ENCODE measurements at places on chromosomes 2 and 18.

DNA sequence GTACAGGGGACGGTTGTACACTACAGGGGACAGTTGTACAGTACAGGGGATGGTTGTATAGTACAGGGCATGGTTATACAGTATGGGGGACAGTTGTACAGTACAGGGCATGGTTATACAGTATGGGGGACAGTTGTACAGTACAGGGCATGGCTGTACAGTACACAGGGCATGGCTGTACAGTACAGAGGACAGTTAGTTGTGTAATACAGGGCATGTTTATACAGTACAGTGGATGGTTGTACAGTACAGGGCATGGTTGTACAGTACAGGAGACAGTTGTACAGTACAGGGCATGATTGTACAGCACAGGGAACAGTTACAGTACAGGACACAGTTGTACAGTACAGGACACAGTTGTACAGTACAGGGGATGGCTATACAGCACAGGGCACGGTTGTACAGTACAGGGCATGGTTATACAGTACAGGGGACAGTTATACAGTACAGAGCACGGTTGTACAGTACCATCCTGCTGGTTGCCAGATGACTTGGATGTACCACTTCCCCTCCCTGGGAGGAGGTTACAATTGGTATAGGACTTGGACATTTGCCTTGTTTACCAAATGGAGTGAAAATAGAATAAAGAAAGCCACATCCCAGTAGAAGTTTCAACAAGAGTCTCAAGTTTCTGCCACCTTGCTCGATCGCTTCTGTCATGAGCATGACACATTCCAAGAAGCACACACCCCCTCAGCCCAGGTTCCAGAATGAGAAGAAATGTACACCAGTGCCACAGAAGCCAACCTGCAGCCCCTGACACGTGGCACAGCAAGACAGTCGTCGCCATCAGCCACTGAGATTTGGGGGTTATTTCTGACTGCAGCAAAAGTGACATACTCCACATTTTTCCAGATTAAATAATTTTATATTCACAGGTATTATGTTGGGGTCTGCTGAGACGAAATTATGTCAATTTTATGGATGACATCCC lies 16.0 kb downstream of the CYRIA start:
- no peak for DNase-seq

DNA sequence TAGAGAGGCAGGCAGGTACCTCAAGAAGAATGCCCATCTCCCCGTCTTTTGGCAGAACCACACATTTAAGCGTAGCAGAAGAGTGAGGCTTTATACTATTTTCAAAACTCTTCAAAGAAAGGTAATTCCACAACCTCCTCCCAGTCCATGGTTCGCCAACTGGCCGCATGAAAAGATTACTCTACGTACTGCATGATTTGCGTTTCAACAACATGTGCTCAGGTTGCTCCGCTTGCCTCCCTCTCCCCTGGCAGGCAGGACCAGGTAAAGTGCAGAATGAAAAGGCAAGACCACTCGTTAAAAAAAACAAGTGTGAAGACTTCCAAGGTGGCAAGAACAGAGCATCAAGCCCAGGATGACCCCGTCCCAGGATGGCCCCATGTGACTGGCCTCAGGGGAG lies 143.7 kb downstream of the SP3 start:
- DNase-seq: no peak

DNA sequence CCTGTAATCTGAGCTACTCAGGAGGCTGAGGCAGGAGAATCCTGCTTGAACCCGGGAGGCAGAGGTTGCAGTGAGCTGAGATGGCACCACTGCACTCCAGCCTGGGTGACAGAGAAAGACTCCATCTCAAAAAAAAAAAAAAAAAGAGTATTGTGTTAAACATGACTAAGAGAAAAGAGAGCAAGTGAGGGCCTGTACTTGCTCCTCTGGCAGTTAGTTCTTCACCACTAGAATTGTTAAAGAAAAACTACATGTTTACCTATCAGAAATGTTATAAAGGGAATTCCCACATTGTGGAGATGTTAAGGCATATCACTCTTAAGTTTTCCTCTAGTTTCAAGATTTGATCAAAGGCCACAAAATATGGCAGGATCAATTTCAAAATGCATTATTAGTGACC lies 75.4 kb upstream of the LRATD1 start:
- DNase-seq: no peak

GRCh38 chr2:231312066-231312465 lies 83.4 kb upstream of the B3GNT7 start:
- DNase-seq: no peak

GRCh38 chr2:237392186-237392585 lies 21.8 kb downstream of the COL6A3 start:
- no peak for DNase-seq

DNA sequence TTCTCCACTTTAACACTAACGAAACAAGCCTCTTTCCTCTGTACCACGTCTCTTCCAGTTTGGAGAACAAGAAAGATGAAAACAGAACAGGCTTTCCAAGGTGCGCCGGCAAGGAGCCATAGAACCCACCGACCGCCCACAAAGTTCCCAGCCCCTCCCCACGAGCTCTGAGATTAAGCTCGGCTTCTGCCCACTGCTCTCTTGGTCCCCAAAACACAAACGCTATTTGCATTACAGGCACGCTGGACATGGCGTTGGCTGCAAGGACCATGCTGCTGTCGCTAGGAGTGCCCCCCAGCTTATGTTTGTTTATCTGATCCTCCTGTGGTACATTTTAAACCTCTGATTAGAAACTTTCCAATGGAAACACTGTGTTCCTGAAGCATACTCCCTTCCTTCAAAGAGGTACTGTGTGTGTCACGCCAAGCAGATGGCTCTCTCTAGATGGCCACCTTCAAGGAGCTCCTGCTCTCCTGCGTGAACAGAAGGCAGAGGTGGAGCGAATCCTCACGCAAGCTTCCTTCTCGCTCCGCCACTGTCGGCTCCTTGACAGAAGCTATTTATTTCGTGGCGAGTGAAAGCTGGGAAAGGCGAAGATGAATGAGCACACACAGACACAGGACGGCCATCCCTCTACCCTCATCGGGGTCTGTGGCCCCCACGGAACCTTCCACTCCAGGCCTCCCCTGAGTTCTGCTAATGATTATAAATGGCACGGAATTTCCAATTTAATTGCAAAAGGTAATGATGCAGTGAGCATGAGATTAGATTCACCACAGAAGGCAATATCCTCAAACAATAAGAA lies 166.2 kb downstream of the EIPR1 start:
- DNase-seq: no peak

DNA sequence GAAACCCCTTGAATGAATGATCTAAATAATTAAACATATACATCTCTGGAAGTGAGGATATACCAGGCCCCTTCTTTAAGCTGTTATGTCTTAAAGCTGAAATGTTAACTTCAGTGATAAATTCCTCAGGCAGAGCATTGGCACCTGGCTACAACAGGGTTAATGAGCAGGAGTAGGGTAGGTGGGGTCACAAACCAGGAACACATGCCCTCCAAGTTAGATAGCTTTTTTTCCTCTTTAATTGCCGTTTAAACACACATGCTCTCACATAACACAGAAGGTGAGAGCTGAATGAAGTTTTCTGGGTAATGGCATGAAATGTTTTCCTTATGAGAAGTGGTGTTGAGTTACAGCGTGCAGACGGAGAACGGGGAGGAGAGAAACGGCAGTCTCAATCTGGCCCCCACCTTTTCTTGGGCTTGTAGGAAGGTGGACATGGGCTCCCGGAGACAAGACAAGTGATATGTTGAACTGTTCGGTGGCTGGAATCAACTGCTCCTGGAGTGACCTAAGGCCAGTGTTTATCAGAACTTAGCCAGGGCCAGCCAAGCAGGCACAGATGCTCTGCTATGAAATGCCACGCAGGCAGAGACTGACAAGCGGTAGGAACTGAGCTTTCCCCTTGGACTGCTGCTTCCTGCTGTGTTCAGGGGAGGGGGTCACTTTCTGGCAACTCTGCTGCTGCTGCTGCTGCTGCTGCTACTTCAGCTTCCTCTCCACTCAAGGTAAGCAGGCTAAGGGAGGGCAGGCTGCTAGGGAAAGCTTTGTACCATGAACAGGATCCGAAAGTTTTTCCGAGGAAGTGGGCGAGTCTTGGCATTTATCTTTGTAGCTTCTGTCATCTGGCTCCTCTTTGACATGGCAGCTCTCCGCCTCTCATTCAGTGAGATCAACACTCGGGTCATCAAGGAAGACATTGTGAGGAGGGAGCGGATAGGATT lies at the start of gene GALNT5:
Gene GALNT5 (plus strand): TSS at position 394 of the 941 bp plus-strand sequence. CDS start 378 bp downstream, at position 772.
- no peak for DNase-seq

GRCh38 chr2:98771721-98772524 lies 41.0 kb upstream of the MGAT4A start:
- no peak for DNase-seq

GRCh38 chr2:226362980-226363379 lies 436.6 kb downstream of the IRS1 start:
- no peak for DNase-seq

GRCh38 chr2:206718296-206718695 lies at the start of gene DYTN:
Gene DYTN, minus strand, starts transcription at chr2:206718396. Its CDS starts 117 bp downstream, at chr2:206718279.
- no peak for DNase-seq

GRCh38 chr18:75418293-75419005 lies 9.1 kb downstream of the SMIM21 start:
- no peak for DNase-seq

GRCh38 chr2:127985735-127986134 lies 42.1 kb downstream of the SAP130 start:
- DNase-seq: no peak

Data from fibroblast of skin of left biceps (primary cell).